ENCODE measurements at places on chromosomes 2 and 18.

DNA sequence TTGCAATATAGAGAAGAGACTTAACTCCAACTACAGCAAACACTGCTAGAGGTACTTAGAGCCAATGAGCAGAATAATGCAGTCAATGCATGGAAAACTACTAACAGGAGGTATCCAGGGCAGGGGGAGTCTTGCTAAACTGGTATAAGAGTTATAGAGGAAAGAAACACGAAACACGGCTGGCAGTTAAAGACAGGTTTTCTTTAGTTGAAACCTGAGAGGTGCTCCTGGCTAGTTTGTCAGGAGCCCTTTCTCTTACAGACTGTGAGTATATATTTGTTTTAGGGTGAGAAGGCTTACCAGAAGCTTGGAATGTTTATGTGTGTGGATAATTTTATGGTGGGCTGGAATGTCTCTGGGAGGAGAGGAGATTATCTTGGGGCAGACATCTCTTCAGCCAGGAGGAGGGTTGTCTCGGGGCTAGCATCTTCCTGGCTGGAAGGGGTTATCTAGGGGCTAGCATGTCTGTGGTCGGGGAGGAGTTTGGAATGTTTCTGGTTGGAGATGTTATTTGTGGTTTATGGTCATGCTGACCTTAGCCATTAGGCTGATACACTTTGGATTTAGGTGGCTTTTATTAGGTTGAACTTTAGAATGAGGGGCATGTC, 1048.8 kb downstream of the DPP10 start:
- no peak for DNase-seq

DNA sequence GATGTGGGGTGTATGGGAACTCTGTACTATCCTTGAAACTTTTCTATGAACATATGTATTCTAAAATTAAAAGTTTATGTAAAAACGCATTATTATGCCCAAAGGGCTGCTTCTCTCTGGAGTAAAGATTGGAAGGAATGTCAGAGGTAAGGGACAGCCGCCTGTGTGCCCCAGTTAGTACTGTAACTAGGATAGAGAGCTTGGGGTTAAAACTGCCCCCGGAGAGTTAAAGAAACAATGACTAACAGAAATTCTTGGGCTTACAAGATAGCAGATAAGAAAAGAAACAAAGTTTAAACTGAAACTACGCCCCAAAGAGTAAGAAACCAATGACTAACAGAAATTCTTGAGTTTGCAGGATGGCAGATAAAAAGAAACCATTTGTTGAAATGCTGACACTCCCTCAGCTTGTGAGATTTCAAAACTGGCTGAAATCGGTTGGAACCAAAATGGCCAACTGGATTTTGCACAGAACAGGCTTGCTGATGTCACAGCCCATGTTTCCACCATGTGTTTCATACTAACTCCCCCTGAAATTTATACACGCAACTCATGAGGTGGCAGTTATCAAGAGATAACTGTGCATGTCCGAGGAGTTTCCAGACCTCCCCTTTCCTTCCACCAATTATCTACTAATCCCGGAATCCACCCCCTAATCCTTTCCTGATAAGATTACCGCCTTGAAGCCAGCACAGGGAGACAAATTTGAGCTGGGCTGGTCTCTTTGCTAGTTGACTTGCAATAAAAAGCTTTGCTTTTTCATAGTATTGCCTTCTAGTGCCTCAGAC, 8.7 kb upstream of the TXNDC2 start:
- DNase-seq = no peak

DNA sequence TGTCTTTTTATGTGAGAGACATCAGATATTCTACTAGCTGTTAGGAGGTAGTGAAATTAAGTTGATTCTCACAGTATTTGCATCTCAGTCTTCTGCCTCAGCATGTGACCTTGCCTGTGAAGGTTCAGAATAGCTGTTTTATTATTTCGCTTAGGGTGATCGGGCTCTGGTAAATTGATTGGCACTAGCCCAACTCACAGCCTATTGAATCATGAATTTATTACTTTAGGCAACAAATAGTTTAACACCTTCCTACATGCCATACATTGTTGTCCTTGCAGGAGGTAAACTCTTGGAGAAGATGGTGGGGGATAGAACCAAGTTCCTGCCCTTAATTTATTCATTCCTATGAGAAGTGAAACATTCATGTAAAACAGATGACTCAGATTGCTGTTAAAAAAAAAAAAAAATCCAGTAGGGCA, 101.9 kb downstream of the GPD2 start:
- no peak for DNase-seq

- no peak for DNase-seq
Measured at GRCh38 chr2:67476809-67477790, 80.0 kb downstream of the ETAA1 start.

DNA sequence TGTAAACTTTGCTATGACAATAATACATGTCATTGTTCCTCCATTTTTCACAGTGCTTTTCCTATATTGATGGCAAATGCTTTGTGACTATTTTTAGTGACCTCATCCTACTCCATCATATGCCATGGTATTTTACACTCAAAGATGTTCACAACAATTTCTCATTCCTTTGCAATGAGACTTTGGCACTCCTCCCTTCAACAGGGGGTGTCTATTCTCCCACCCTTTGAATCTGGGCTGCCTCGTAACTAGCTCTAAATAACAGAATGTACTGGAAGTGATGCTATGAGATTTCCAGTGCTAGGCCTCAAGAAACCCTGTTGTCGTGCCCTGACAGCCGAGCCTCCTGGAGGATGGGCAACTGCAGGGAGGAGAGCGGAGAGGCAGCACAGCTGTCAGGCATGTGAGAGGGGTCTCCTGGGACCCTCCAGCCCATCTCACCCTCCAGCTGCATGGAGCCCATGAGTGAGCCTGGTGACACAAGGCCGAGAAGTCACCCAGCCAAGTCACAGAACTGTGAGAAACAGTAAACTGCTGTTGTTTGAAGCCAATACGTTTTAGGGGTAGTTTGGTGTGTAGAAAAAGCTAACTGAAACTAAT, 103.1 kb upstream of the APCDD1 start:
- no peak for DNase-seq

- DNase-seq = no peak
Measured at GRCh38 chr2:223155956-223156355, 104.0 kb downstream of the KCNE4 start.

All from stimulated activated CD8-positive, alpha-beta memory T cell treated with anti-CD3 and anti-CD28 coated beads, Interleukin-15, amount 100 ng/mL, for 4 hours (primary cell).